ENCODE measurements at places on chromosomes 13 and 19.

DNA sequence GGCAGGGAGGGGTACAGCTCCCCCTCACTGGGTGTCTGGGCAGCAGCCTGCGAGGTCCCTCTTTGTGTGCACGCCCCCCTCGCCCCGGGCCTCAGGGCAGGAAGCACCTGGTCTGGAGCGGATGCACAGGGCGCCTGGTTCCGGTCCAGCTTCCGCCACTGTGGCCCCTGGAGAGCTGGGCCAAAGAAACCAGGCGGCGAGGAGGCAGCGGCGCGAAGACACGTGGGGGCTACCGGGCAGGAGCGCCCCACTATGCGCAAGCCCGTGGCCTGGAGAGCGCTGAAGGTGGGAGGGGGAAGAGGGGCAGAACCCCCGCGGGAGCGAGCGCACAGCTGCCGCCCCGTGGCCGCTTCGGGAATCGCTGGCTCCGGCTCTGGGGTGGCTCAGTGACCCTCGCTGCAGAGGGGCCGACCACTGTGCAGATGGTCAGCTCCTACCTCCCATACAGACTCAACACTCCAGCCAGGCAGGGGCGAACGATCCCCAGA lies 1.7 kb upstream of the LYL1 start:
- DNase-seq: peak; percentile 95

GRCh38 chr19:2969104-2969504 lies 8.3 kb upstream of the TLE6 start:
- DNase-seq: no peak

- DNase-seq: no peak
Measured at GRCh38 chr19:32363175-32363574, 17.8 kb downstream of the ZNF507 start.

GRCh38 chr19:19562665-19563347 lies 24.7 kb downstream of the CILP2 start:
- DNase-seq: no peak

DNA sequence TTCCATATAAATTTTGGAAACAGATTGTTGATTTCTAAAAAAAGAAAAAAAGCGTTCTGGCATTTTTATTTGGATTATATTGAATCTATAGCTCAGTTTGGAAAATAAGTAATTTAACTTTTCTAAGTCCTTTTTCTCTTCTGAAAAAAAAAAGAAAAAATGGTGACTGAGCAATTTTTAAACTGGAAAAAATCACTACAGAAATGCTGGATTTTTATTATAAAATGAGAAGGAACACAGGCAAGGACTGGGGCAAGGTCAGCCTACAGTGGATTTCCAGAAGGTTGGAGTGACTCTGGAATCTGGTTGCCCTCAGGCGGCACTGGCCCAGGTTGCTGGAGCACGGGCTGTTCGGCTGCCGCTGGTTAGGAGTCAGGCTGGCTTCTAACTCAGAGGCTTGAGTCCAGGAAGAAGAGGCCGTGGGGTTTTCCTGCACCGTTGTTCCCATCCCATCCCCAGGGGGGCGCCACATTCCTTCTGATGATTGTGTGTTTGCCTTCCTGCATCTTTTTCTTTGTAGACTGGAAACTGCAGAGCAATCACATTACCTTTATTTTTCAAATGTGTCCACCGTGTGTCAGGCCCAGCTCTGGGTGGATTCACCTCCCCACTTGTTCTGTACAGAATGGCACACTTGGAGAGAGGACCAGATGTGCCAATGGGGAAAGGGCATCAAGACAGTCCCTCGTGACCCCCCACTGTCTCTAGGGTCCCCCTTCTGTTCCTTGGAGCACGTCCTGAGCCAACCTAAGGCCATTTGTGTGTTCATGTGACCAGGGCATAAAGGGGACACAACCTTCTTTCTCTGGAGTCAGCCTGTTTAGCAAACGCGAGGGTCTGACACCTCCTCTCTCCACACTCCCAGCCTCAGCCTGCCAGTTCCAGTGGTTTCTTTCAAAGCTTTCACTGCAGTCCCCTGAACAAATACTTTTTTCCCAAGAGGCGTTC lies 44.5 kb upstream of the GTF3A start:
- peak; percentile 77 for DNase-seq

GRCh38 chr19:10237702-10238101 lies 6.6 kb upstream of the S1PR2 start:
- DNase-seq: no peak

DNA sequence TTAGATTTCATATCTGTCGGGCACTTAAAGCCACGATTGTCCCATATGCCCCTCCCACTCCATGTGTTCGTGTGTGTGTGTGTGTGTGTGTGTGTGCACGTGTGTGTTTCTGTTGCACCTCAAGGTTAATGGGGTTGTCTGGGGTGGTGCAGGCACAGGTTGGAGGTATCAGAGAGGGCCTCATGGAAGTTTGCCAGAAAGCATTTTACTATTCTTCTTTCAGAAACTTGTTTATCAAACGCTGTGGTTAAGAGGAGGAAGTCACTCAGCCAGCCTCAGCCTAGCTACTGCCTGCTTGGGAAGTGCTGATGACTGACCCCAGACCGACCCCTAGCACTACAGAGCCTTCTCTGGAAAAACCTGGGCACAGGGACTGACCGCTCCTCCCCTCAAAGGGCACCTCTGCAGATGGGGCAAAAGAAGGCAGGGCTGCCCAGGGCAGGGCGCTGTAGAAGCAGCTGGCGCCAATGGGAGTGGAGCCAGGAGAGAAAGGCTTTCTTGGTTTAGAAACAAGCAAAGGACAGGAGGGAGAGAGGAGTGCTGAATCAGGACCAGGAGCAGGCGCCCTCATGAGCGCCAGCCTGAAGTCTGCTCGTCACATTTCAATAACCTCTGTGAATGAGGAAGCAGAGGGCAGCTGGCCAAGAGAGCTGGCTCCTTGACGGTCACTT lies 3.9 kb downstream of the SIAH3 start:
- DNase-seq: no peak

DNA sequence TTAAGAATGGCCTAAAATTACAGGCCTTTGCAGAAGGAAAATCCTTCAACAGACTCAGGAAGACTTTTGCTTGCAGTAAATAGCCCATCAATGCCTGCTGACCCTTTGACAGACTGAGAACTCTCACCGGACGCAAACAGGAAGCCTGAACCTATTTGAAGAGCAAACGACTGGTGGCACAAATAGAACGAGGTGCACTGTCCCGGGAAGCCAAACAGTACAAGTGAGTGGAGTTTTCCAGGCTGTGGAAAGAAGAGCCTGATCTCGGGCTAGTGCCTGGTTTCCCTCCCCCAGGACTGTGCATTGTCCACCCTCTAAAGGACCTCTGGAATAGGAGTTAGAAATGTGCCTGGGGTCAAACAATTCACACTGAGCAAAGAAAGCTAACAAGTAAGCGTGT lies 165.5 kb downstream of the FGF14 start:
- DNase-seq: no peak

- no peak for DNase-seq
Measured at GRCh38 chr13:109816808-109817203, 30.4 kb upstream of the IRS2 start.

GRCh38 chr19:35533822-35534392 lies 651 bp downstream of the GAPDHS start:
- DNase-seq: peak; percentile 17

- DNase-seq: no peak
Measured at GRCh38 chr13:31631071-31631470, 108.3 kb upstream of the RXFP2 start.

- DNase-seq: peak; percentile 91
Measured at GRCh38 chr19:49118565-49119410, at the start of gene C19orf73. Gene C19orf73, minus strand, starts transcription at chr19:49119143. Its CDS starts 121 bp downstream, at chr19:49119022.

DNA sequence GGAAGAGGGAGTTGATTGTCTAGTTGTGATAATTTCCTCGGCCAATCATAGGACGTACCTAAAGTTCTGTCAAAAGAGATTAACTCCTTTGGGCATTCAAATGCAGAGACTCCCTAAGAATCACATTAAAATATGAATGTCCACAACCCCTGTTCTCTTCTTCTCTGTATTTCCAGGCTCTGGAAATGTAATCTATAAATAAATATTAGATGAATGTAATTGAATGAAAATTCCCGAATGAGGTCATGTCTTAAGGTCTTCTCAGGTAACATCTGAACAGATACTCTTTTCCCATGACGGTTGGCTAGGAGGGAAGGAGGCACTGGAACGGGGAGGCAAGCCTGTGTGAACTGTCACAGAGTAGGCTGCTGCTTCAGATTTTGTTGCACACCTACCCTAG lies 145.2 kb downstream of the OXGR1 start:
- DNase-seq: no peak

DNA sequence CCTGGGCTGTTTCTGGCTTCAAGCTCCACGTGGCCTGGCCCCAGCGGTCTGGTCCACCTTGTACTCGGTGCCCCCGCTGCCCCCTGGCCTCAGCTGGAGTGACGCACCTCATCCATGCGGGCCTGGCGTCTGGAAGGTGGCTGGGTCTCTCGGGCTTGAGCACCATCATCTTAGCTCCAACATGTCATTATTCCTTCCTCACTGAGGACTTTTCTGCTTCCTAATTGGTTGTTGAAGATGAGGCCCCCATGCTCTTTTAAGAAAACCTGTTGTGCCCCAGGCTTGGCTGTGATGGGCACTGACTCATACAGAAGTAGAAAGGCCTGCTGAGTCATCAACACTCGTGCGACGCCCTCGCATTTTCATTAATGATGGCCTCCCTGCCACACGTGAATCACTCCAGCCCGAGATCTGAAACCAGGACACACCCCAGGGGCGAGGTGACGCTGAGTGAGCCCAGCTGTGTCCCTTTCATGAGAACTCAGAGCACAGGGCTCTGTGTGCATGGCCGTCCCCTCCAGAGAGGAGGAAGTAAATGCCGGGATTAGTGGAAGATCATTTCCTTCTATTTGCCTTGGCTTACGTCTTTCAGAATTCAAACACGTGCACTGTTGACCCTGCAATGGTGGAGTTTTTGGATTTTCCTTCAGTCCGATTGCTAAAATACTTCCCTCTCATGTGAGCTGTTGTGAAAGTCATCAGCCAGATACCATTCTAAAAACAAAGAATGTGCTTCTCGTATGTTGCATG lies 14.0 kb upstream of the GJA3 start:
- DNase-seq: peak; percentile 82

GRCh38 chr13:78194904-78195639 lies 276.4 kb upstream of the EDNRB start:
- DNase-seq: no peak

DNA sequence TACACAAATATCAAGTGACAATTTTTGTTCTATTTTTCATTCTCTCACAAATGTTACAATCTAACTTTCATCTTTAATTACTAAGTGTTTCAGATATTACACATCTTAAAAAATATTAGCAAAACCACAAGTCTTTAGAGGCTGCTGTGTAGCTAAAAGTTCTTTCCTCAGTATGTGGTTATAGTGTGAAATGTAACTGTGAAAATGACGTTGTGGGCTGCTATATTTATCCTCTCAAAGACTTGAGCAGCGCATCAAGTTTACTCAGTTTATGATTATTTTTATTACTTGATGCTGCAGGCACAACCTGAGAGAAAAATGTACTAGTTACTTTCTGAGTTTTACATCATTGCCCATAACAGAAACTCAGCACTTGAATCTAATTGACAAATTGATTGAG lies 2860.6 kb upstream of the PCDH20 start:
- DNase-seq: no peak

- DNase-seq: no peak
Measured at GRCh38 chr13:113433391-113433916, 19.8 kb downstream of the ADPRHL1 start.

GRCh38 chr13:111472083-111472482 lies 151.6 kb downstream of the TEX29 start:
- no peak for DNase-seq

DNA sequence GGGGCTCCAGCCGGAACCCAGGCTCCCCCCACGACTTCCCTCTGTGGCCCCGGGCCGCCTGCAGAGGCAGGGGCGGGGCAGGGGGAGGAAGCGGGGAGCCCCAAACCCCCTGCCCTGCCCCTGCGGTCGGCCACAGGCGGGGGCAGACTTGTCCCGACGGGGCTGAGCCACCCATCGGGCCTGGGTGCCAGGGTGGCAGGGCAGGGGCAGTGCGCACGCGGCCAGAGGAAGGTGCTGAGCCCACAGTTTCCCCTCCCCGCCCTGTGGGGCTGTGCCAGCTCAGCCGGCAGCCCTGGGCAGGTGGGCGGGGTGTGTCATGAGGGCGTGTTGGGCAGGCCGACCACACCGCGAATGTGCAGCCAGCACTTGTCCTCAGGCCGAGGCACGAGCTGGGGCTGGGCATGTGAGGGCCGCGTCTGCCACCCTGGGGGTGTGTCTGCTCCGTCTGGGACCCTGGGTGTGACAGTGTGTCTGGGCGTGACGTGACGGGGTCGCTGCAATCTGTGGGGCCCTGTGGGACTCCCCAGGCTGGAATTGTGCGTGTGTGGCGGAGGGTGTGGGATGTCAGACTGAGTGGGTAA lies 17.7 kb downstream of the CCDC97 start:
- peak; percentile 97 for DNase-seq

- no peak for DNase-seq
Measured at GRCh38 chr13:113746671-113747070, 12.4 kb upstream of the TMEM255B start.

GRCh38 chr13:23473221-23473620 lies 39.7 kb upstream of the SACS start:
- DNase-seq: no peak

- DNase-seq: no peak
Measured at GRCh38 chr19:6011206-6011605, 33.3 kb upstream of the RANBP3 start.

- no peak for DNase-seq
Measured at GRCh38 chr19:3665681-3666544, 34.4 kb downstream of the PIP5K1C start.
